ENCODE measurements at places on chromosomes 11 and 22.
A peak's percentile ranks its signal among the peaks of the same experiment; 100 is the strongest.

GRCh38 chr11:121393855-121394254 is 58.3 kb upstream of the SORL1 start:
- DNase-seq: no peak

DNA sequence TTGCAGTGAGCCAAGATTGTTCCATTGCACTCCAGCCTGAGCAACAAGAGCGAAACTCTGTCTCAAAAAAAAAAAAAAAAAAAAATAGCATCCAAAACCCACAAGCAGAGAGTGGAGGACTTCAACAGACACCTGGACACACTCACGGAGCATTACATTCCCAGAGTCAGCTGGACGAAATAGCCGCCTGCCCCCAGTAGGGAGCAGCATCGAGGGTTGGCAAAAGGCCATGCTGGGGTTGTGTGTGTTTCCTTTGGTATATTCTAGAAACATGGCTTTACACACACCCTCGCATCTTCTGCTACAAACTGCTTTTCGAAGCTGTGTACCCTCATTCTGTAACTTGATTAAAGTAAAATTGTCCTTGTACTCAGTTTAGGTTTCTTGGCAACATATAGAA is 5.3 kb downstream of the ADA2 start:
- DNase-seq: no peak

GRCh38 chr22:19717691-19718455 is 3.6 kb downstream of the SEPTIN5 start:
- peak; percentile 92 for DNase-seq

DNA sequence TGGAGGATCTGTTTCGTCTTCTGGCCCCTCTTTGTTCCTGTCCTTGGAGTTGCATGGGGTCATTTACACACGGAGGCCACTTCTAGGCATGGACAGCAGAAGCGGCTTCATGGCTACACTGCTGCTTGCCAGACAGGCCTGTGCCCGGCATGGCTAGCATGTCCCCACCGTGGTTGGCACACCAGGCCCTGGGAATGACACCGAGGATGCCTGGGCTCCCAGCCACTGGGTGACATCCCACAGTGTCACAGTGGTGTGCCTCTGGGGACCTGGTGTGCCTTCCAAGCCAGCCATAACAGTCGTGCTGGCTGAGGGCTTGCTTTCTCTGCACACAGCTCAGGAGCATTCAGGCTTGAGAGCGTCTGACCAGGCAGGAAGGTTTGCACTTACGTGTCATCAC is 910.1 kb downstream of the TBC1D22A start:
- no peak for DNase-seq

- peak; percentile 61 for DNase-seq
Observed at GRCh38 chr22:36913427-36914389, at the start of gene CSF2RB. CSF2RB (plus strand) TSS chr22:36913628; CDS start chr22:36922208, 8,580 bp downstream.

- no peak for DNase-seq
Observed at GRCh38 chr11:35204614-35205013, 65.6 kb downstream of the CD44 start.

GRCh38 chr11:79440571-79441460 is at the start of gene TENM4:
TENM4 (minus strand) TSS chr11:79441030; CDS start chr11:79069944, 371,086 bp downstream.
- DNase-seq: peak; percentile 41

- DNase-seq: no peak
Observed at GRCh38 chr11:120842195-120842594, 181.7 kb upstream of the TBCEL start.

DNA sequence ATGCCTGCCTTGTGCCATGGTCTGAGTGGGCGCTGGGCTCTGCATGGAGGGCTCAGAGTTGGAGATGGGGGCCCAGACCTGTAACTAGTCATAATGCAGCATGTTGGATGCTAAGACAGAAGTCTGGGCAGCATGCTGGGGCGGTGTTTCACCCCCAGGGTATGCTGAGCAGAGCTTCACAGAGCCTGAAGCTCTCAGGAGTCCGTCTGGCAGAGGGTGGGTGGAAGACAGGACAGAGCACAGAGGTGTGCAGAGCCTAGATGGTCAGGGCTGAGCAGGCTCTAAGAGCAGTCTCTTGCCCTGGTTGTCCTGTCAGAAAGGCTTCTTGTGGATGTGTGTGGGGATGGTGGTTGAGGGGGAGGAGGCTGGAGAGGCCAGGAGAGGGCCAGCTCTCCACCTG is 7.2 kb downstream of the TAF6L start:
- DNase-seq: no peak

DNA sequence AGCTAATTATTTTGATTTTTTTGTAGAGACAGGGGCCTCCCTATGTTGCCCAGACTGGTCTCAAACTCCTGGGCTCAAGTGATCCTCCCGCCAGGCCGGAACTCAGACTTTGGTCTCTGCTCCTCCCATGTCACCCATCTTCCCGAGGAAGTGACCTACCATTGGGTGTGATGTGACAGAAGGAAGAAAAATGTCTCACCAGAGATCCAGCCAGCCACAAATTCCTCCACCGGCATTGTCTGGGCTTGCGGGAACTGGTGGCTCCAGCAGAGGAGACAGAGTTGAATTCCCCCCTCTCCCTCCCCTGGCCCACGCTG is 772 bp downstream of the SLC25A45 start:
- DNase-seq: no peak

DNA sequence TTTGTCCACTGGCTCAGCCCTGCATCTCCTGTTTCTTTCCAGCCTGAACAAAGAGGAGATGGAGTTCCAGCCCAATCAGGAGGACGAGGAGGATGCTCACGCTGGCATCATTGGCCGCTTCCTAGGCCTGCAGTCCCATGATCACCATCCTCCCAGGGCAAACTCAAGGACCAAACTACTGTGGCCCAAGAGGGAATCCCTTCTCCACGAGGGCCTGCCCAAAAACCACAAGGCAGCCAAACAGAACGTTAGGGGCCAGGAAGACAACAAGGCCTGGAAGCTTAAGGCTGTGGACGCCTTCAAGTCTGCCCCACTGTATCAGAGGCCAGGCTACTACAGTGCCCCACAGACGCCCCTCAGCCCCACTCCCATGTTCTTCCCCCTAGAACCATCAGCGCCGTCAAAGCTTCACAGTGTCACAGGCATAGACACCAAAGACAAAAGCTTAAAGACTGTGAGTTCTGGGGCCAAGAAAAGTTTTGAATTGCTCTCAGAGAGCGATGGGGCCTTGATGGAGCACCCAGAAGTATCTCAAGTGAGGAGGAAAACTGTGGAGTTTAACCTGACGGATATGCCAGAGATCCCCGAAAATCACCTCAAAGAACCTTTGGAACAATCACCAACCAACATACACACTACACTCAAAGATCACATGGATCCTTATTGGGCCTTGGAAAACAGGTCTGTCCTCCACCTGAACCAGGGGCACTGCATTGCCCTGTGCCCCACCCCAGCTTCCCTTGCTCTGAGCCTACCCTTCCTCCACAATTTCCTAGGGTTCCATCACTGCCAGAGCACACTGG is 5.0 kb downstream of the FTH1 start:
- DNase-seq: no peak

- DNase-seq: no peak
Observed at GRCh38 chr22:29702931-29703501, 16.8 kb upstream of the CABP7 start.

GRCh38 chr22:29782061-29782845 is 15.1 kb downstream of the UQCR10 start:
- no peak for DNase-seq

DNA sequence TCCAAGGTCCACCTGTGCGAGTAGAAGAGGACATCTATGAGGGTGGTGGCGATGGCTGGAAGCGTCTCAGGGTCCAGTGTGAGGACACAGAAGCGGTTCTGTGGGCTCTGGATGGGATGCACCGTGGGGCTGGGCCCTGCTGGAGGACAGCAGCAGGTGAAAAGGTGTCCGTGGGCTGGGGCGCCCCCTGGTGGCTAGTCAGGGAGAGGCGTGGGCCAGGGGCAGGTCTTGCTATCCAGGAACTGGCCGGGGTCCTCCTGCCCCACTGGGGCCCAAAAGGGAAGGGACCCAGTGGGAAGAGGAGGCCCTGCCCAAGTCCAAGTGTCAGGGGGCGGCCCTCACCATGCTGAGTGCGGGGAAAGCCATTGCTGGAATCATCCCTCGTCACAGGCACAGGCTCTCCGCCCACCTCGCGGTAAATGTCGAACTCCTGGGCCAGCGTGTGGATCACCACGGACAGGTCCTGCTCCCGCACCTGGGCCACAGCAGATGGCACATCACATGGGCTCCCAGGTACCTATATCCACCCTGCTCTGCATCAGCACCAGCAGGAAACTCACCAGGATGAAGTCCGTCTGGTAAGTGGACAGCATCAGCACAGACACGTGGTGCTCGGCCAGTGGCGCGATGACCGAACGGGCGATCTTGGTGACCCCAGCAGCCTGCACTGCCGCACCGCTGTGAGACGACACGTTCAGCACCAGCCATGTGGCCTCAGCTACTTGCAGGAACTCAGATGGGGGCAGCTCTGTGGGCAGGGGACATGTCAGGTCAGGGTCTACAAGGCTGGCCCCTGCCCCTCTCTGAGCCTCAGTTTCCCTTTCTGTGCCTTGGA is 2.3 kb downstream of the CASTOR1 start:
- DNase-seq: peak; percentile 87

GRCh38 chr22:27228771-27229170 is 571.4 kb downstream of the MIAT start:
- DNase-seq: no peak

GRCh38 chr11:62707277-62707861 is at the start of the genes BSCL2 and GNG3:
BSCL2 (minus strand) TSS chr11:62707424; CDS start chr11:62707195, 229 bp downstream.
GNG3 (plus strand) TSS chr11:62707676; CDS start chr11:62708296, 620 bp downstream.
- no peak for DNase-seq

- DNase-seq: no peak
Observed at GRCh38 chr11:134592391-134592990, 180.4 kb upstream of the B3GAT1 start.

DNA sequence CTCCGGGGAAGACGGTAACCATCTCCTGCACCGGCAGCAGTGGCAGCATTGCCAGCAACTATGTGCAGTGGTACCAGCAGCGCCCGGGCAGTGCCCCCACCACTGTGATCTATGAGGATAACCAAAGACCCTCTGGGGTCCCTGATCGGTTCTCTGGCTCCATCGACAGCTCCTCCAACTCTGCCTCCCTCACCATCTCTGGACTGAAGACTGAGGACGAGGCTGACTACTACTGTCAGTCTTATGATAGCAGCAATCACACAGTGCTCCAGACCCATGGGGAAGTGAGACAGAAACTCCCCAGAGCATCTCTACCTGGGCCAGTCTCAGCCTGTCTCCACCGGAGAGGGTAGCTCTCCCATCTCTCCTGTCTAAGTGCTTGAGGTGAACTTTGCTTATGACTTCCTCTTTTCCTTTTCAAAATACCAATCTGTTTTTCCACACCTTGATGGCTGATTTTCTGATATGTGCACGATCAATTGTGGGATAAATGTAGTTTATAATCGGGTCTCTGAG is 48.5 kb upstream of the VPREB1 start:
- DNase-seq: peak; percentile 77

DNA sequence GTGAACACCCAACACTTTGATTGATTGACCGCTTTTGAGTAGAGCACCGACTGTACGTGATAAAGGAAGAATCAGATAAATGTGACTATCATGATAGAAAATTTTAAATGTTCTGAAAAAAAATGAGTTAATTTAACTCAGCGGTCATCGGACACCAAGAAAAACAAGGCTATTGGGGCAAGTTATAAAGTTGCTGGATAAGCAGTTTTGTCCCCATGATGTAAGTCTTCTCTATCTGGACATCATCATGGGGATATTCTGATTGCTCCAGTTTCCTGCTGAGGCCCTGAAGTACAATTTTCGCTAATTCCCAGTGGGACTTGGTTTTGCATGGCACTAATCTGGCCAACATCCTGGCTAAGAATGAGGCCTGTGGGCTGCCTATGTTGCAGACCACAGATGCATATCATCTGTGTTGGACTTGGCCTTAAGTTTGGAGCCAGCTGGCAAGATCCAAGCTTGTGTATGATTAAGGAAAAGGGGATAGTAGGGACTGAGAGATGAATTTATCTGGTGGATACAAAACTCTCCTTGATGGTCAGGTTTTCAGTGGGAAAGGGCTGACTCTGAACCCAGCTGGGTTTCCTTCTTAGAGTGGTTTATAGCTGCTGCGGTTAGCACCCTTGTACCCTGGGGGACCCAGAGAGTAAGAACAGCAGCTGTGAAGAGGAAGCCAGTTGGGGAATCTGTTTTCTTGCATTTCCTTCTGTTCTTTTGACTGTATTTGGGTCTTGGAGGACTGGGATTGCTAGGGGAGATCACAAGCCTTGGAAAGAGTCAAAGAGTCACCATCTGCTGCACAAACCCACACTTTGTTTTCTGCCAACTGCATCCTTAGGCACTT is 118.3 kb downstream of the SEZ6L start:
- DNase-seq: no peak

GRCh38 chr11:57823859-57824258 is 62.3 kb downstream of the CTNND1 start:
- no peak for DNase-seq

GRCh38 chr11:33692013-33692504 is 8.6 kb downstream of the C11orf91 start:
- DNase-seq: no peak

DNA sequence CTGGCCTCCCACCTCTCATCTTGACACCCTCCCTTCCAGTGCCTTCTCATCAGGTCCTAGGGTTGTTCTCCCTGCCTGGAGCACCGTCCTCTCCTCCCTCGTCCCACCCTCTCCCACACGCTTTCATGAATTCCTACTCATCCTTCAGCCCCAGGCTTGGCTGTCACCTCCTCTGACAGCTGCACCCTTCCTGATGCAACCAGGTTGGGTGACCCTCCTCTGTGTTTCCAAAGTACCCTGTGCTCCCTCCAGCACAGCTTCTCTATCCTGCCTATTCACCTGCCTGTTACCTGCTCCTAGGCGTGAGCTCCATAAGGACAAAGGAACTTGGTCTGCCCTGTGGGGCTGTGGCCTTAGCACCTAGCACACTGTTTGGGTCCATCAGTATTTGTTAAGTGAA is 58.4 kb downstream of the SGSM3 start:
- no peak for DNase-seq

GRCh38 chr11:72685560-72686480 is 11.6 kb upstream of the PDE2A start:
- DNase-seq: no peak

- DNase-seq: no peak
Observed at GRCh38 chr11:113316256-113316655, 1.9 kb downstream of the TTC12 start.

GRCh38 chr11:43366677-43367076 is 8.0 kb downstream of the TTC17 start:
- DNase-seq: no peak

DNA sequence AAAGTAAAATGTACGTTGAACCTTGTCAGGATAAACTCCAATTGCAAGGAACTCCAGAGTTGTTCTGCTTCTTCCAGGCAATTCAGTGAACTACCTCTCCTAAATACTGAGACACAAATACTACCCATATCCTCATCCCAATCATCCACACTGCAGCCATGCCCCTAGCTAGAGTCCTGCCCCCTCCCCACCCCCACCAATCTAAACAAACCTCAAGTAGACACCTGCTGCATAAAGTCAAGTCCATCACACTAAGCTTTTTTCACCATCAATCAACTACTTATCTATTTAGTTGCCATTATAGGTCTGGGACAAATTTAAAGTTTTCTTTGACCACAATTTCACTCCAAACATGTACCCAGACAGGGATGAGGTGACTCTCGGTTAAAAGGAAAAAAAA is 93.2 kb upstream of the APOA1 start:
- no peak for DNase-seq

- DNase-seq: no peak
Observed at GRCh38 chr11:44718057-44718456, 8.7 kb upstream of the TSPAN18 start.
